ENCODE measurements at places on chromosomes 6 and 20. TPM values are rescaled to one million over a fixed set of nuclear protein-coding genes. Genes with fewer than 3 reads are reported as not detected.

DNA sequence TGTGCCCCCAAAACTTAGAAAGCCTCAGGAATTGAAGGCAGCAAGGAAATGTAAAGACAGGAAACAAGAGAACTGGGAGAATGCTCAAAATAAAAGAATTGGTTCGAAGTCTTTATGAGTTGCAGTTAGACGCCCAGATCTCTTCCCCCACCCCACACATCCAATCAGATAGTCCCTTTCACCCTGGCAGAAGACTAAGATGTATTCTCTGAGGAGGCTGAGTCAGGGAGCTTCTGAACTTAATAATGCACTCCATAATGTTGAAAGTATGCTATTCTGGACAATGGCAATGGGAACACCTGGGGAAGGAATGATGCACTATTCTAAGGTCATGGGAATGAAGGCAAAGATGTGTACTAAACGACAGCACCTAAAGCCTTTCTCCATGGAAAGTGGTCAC lies 173.6 kb downstream of the MTFR2 start:
- no peak for DNase-seq

DNA sequence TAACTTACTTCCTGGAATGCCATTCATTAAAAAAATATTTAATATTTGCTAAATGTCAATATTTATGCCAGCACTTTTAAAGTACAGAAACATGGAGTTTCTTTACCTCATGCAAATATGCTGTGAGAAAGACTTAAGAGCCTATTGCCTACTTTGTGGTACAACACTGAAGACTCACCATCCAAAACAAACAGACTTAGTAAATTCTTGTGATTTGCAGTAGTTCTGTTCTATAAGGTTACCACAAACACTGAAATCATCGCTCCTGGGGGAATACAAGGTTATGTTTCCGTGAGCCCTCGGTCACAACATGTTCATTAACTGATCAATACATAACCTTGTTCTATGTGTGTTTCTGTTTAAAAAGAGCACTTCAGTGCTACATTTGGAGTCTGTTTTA lies 78.3 kb downstream of the ATG5 start:
- no peak for DNase-seq

DNA sequence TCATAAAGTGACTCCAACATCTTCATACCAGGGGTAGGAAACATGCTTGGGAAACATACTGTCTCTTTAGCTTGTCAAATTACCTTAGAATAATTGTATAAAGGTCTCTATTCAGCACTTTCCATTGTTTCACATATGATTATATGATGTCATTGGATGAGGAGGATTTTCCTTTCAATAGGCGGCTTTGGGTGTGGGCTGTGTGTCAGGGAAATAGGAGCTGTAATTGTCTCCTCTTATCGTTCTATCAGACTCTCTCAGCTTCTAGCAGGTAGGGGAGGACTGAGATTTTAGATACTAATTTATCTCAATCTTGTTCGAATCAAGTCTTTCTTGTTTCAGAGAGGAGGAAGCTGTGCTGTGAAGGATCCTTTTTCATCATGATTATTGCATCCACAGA lies 179.4 kb upstream of the OLIG3 start:
- no peak for DNase-seq

- no peak for DNase-seq
Measured at GRCh38 chr20:3315136-3315535, 76.1 kb upstream of the SLC4A11 start.

Gene EXOC2
- total RNA-seq = 24.8 TPM

Gene C20orf144
- total RNA-seq = not detected

Gene TMEM74B
- 0.13 TPM for total RNA-seq
